ENCODE measurements at places on chromosomes 2 and 18.

DNA sequence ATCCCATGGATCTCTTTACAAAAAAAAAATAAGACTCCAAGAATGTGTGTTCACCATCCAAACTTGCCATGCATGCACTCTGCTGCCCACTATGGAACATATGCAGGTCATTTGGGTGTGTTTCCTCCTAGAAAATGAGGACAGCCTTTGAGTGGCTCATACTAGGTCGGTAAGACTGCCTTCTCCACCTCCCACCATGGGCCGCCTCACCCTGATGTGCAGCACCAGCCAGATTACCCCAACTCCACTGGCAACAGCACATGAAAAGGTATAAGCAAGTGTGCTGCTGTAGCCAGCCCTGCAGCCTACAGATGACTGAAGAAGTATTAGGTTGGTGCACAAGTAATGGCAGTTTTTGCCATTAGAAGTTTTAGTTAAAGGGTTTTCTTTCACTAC, 214.2 kb downstream of the ATAD2B start:
- DNase-seq: no peak

- peak; percentile 59 for DNase-seq
Observed at GRCh38 chr2:129277585-129277981, 701.9 kb upstream of the RAB6C start.

DNA sequence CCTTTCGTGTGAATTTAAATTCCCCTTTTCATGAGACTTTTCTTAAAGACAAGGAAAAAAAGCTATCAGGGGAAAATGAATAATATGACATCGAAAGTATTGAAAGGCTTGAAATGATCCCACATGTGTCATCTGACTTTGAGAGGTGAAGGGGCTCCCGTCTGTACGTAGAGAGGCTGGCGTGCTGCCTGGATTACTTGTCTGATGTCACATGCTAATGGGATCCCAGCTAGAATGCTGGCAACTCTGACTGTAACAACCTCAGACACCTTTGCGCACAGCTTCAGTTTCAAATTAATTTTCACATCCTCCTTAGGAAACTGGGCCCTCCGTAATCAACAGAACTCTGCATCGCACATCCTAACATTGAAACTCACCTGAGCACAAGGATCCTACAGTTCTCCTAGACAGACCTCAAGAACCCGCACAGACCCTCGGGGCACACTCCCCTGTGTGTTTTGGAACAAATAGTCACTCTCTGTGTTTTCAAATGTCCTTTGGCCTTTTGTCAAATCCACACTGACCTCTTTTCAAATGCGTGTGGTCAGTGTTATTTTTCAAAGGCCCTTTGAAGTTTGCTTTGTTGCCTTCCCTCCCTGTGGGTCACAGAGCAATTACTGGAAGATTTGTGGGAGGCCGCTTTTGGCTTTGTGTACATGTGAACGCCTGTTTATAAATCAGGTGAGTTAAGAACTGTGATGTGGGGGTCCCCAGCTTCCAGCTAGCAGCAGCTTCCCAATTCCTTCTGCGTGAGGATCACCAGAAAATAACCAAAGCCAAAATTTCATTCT, 65.9 kb downstream of the IL1R2 start:
- no peak for DNase-seq

GRCh38 chr2:42493468-42494354, at the start of gene KCNG3:
TSS of gene KCNG3 (minus strand) at chr2:42493982. CDS start at chr2:42493501, 481 bp downstream.
- no peak for DNase-seq

GRCh38 chr18:47929681-47930198, 719 bp downstream of the SMAD2 start:
- DNase-seq: peak; percentile 58

DNA sequence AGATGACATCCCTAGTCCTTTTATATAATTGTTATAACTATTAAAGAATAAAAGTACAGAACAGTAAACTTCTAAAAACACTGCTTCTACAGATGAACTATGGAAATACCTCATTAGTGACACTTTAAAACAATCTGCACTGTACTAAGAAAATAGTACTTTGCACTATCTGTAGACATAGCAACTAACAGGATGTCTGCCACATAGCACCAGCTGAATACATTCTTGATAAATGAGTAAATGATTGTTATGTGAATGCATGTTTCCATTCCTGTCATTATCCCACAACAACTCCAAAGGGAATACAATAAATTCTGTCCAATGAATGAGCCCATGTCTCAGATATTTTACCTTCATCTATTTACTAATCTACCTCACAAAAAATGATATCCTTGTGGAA, 115.3 kb upstream of the SLC35G4 start:
- no peak for DNase-seq

DNA sequence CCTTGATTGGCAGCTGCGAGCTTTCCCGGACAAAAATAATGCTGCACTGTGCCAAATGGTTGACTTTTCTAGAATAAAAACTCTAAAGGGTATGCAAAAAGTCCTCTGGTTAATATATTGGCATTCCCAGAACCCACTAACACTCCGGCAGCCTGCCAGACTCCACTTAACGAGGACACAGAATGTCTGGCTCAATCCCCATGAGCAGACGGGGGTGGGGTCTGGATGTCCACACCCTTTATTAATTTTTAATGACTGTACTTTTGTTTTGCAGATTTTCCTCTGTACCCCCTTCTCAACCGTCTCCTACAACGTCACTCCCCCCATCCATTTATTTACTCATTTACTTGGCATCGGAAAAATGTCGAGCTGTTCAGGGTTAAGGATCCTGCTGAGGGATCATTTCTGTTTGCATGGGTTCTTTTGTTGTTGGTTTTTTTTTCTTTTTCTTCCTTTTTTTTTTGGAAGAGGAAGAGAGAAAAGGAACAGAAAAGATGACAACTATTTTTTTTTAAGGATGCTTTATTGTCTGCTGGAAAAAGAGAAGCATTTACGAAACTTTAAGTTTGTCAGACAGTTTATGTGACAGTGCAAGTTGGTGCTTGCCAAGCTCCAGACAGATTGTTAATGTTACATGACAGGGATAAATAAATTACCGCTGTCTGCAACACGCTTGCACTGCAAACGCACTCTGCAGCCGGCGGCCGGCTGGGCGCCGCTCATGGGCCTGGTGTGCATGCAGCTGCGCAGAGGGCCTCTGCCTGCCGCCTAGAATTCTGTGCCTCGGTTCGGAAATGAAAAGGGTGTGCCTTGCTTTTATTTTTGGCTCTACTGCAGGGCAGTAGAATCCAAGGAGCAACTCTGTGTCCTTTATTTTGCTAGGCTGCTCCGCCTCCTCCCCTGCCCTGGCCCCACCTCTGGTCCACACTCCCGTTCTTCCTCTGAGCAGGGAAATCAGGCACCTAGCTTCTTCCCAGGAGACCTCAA, 3.6 kb downstream of the LDLRAD4 start:
- no peak for DNase-seq

DNA sequence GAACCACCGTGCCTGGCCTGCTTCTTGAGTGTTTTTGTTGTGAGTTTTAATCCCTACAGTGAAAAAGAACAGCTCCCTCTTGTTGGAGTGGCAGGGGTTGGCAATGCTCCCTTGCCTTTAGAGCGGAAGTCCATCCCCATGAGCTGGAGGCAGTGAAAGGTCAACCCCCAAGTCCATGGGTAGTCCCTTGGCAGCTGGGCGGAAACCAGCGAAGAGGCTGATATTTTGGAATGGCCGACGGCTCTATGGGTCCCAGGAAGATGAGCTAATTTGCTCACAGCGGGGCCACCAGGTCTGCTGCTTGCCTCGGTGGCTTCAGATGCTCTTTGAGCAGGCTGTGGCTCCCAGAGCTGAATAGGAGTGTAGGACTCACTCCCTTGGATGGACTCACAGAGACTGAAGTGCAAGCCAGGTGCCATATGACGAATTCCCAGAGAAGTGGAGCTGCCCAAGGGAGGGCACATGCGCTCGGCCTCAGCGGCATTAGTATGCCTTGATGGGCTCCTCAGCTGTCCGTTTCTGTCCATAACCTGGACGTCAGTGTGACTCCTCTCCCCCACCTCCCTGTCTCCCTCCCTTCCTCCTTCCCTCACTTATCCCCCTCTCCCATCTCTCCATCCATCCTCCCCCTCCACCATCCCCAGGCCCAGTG, 25.4 kb upstream of the RHOB start:
- no peak for DNase-seq

DNA sequence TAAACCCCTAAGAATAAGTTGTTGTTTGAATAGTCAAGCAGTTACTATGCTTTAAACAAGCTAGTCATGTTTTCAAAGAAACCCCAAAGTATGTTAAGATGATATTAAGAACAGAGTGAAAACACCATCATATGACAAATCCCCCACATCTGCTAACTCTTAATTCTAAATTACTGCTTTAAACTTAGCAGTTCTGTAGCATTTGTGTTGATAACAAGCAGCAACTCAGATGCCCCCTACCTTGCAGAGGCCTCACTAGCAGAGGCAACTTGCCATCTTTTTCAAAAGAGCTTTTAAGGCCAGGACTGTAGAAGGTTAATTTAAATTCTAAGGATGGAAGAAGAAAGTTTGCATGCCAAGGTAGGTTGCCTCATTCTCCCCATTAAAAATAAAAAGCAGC, 376.2 kb downstream of the SETBP1 start:
- no peak for DNase-seq

DNA sequence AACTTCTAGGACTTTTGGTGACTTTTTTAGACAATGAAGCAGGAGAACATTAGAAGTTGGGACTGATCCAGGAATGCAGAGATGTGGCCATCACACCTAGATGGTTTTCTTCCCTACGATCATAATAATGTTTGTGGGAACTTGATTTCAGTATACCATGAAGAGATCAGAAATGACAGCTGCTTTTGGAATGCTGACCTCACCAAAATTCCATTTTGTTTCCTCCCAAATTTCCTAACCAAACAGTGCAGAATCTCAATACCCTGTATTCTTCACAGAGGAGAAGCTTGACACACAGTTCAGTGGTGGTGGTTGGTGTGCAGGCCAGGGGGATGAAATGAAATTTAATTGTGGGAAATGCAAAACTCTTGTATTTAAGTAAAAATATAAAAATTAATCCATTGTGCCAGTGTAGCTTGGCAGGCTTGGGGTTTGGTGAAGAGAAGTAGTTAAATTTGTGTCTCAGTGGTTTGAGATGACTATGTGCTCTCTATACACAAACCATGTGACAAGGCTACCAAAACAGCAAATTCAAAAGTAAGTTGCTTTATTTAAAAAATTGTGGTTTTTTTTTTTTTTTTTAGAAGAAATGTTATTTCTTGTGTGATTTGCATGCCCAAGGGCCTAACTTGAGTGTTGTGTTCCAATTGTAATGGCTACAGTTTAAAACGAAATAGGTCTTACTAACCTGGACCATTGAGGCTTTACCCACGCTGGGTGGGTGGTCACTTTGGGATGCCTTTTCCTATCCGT, 252.4 kb downstream of the LPIN1 start:
- no peak for DNase-seq

- DNase-seq: no peak
Observed at GRCh38 chr2:240129731-240130392, 6.2 kb downstream of the COPS9 start.

DNA sequence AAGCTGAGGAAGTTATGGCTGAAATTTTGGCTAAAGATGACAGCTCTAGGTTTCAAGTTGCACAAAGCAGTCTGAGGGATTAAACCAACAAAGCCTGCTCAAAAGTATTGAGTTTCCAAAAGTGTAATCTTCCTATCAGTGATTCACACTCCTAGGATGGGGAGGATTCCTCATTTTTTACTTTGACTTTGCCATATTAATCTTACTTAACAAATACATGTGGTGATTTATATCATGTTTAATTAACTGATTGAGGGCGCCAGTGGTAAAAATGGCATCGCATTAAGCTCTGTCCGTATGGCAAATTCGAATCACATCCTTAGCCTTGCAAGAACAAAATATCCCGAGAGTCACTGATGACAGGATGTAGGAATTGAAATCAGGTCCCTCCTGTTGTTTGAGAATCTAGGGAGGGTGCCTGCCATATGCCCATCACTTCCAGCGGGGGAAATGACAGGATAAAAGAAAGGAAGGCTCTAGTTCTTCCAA, 78.1 kb upstream of the ETAA1 start:
- DNase-seq: no peak

DNA sequence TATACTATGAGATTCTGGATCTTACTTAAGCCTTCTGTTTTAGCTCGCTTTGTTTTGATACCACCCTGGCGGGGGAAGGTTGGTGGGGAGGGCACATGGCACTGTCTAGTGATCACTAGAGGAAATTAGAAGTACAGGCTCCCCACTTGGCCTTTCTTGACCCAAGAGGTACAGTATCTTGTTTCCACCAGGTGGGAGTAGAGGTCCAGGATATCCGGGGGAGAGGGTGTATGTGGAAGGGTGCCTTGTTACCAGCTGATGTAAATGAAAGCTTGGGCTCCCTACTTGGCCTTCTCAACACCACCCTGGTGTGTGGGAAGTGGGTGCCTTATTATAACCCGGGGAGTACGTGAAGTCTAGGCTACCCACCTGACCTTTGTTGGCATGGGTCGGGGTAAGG, 7.5 kb downstream of the GALNT1 start:
- no peak for DNase-seq

DNA sequence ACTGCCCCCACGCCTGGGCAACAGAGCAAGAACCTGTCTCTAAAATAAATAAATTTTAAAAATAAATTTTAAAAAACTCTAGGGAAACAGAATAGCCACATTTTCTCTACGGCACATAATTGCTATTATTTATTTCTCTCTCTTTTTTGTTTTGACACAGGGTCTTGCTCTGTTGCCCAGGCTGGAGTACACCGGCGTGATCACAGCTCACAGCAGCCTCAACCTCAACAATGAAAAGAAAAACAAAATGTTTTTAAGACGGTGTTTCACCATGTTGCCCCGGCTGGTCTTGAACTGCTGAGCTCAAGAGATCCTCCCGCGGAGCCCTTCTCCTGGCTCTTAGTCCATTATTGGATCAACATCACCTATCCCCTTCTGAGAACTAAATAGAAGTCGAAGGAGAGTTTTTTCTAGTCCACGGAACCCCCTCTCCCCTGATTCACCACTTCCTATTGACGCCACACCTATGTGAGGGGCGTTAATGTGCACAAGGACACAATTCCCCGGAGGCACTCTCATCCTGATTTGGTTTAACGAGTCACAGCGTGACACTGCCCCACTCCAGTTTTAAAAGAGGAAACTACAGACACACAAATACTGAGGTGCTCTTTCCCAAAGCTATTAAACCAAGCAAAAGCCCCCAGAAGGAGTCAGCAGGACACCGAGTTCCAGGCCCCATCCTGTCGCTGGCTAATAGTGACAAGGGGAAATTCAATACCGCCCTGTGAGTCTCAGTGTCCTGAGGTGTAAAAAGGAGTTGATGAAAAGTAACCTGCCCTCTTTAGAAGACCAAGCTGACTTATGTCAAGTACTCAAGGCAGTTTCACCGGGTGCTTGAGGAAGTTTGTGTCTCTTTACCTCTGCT, 1.1 kb downstream of the NPC1 start:
- peak; percentile 69 for DNase-seq

- no peak for DNase-seq
Observed at GRCh38 chr2:46812361-46813019, 103.1 kb downstream of the MCFD2 start.

DNA sequence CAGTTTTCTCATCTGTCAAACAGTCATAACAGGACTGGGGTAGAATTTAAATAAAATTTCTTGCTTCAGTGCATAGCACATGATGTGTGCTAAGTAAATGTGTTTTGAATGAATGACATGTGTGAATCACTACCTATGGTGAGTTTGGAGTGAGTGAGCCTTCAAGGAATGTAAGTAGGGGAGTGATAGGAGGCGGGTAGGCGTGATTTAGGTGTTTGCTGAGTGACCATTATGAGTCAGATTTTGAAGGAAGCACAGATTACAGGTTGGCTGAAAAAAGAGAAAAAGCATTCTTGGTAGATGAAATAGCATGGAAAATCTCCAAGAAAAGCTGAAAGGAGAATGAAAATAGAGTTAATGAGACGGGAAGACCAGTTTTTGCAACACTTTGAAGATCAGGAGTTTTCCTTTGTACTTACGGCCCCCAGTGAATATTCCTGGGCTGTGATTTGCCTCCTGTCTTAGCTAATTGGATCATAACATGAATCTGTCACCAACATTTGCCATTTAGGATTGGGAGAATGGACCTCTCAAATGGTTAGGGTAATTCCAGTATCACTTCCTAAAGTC, 136.9 kb upstream of the GATA6 start:
- DNase-seq: peak; percentile 96

Data from RKO (cell line).